ENCODE measurements at places on chromosomes 2 and 18.

GRCh38 chr18:40672590-40672989, 1282.4 kb upstream of the PIK3C3 start:
- no peak for DNase-seq

- no peak for DNase-seq
Observed at GRCh38 chr2:118865106-118865505, 17.7 kb upstream of the EN1 start.

DNA sequence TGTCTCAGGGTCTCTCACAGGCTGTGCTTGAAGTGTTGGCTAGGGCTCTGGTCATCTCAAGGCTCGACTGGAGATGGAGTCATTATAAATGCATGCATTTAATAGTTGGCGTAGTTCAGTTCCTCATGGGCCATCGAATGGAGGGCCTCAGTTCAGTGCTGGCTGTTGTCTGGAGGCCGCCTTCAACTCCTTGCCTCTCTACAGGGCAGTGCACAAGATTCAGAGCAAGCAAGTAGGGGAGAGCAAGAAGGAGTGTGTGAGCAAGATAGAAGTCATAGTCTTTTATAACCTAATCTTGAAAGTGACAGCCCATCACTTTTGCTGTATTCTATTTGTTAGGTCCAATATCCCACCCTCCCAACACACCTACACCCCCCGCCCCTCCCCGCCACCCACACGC, 137.5 kb downstream of the BABAM2 start:
- no peak for DNase-seq

GRCh38 chr2:232242316-232242715, 136.2 kb upstream of the ALPP start:
- no peak for DNase-seq

DNA sequence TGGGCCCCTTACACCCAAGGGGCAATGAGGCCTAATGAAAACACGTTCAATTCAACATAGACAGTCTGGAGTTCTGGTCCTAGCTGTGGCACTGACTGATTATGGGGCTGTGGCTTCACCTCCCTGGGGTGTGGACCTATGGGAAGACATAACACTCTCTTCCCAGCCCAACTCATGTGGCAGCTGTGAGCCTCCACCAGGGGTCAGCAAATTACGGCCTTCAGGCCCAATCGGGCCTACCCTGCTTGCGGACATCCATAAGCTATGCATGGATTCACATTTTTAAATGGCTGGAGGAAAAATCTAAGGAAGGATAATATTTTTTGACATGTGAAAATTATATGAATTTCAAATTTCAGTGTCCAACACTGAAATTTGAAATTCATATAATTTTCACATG, 101.3 kb downstream of the LOXHD1 start:
- DNase-seq = no peak

GRCh38 chr2:151774506-151774905, 40.2 kb upstream of the NEB start:
- no peak for DNase-seq

DNA sequence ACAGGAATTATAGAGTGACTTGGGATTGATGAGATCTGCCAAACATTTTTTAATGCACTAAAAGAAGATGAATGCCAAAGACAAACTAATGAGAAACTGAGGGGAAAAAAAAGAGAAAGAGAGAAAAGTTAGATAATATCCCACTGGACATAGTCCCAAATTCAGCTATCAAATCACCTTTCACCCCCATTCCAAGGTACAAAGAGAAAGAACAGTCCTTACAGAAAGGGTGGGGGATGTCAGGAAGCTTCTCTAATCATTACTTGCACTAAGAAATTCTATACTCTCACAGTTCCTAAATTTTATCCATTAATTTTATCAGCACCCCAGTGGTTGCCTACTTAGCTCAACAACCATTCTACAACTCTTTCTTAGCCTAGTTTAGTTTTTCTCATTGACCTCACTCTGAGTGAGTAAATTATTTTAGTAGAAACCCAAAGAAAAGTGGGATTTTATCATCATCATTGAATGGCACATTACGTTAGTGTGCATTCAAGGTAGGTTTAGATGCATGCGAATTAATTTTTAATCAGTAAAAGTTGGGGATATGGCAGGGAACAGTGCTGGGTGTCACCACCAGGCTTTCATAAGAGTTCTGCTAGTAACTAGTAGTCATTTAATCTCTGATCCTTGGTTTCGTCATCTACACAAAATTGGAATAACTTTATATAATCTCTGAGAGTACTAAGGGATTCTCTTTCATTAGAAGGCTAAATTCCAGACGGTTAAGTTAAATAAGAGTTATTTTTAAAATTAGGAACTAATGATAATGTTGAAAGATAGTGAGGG, 85.3 kb upstream of the CYTIP start:
- no peak for DNase-seq

DNA sequence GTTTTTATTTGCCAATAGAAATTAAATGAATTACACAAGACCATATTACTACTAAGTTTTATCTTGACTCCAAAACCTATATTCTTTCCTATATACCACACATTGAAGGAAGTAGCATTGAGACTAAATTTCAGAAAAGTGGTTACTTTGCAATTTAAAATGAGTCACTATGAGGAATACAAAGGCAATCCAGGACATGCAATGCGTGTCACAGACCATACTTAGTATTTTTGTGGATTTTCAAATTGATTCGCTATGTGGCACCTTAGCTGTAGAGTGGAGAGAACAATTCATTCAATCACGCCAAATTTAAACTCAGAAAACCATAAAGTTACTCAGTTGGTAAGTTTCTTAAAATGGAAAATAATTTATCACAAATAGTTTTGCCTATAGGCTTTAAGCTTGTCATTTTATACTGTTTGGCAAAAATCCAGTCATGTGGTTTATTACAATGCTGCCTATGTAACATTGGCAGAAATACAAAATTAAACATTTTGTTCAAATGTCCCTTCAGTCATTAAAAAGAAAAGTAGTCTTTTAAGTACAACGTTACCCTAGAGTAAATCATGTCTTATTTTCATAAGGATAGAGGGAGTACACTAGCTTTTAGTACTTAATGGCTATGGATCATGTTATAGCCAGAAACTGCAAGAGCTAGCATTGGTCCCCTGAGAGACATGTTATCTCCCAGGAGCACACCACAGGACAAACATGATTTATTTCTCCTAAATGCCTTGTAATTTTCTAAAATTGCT, 222.8 kb upstream of the CDH7 start:
- no peak for DNase-seq

DNA sequence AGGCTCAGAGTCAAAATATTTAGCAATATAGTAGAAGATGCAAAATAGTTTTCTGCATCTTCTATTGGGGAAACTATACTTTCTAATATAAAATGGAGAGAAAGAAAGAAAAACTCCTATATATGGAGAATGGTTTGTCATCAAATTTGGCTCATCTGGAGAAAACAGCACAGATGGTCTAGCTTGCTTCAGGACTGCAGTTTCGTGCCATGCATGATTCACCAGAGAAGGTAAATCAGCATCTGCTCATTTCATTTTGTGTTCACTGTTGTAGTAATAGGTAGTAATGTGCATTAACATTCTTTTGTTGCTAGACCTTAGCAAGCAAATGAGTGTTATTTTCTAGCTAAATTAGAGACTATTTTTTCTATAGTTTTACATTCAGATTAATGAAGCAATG, 179.0 kb downstream of the ASXL3 start:
- no peak for DNase-seq

DNA sequence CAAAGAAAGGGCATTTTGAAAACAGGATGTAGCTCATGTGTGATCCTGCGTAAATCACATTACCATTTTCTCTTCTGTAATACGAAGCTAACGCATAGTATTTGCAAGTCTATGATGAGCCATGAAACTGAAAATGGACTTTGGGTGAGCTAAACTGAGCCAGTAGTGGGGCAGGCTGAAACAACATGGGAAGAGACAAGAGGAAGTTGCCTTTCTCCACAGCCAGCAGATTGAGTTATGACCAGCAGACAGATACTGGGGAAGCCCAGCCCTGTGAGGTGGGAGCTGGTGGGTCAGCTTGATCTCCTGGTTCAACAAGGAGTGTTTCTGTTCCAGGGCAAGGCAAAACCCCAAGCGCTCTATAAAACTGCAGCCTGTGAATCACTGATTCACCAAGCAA, 11.8 kb downstream of the CYRIA start:
- no peak for DNase-seq

- no peak for DNase-seq
Observed at GRCh38 chr18:71986351-71987050, 557.6 kb downstream of the CBLN2 start.

- DNase-seq = no peak
Observed at GRCh38 chr2:236618370-236618769, 48.7 kb downstream of the ACKR3 start.

- no peak for DNase-seq
Observed at GRCh38 chr18:47737956-47738355, 192.5 kb downstream of the SMAD2 start.

DNA sequence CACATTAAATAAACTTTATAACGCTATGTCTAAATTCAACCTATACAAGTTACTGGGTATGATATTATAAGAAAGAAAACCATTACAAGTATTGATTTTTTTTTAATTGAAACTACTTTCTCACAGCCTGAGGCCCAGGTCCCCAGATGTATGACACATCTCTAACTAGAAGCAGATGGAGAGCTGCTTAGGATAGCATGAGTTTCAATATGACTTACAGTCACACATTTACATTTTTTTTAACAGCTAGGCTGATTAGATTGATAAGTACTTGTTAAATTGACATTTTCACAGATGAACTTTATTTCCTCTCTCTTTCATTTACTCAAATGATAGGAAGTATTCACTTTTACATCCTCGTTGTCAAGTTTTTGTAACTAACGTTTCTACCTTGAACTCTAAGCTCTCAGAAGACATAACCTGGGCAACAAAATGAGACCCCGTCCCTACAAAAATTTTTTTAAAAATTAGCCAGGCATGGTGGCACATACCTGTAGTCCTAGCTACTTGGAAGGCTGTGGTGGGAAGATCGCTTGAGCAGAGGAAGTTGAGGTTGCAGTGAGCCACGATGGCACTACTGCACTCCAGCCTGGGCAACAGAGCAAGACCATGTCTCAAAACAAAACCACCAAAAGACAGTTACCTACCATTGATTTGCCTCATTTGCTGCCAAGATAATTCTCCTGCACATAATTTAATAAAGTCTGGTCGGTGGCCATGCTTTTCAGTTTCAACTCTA, 52.4 kb downstream of the STK39 start:
- DNase-seq = no peak

GRCh38 chr2:127619877-127620705, 25.9 kb upstream of the GPR17 start:
- DNase-seq = no peak

- DNase-seq = no peak
Observed at GRCh38 chr18:36977121-36977520, 148.2 kb downstream of the KIAA1328 start.

GRCh38 chr2:7167801-7168411, 250.7 kb downstream of the RNF144A start:
- no peak for DNase-seq

DNA sequence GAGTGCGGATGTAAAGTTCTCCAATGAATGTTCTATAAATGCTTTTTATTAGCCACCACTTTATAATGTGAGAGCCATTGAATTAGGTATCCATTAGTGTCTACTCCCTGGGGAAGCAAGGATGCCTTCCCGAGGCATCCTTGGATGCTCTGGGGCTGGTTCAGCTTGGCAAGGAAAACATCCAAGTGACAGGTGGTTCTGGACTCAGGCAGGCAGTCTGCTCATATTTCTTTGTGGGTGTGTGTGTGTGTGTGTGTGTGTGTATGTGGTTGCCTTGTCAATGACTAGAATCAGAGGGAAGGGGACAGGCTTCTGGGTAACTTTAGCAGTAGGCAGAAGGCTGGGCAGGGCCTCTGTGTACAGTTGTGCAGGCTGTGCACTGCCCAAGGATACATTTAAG, 149.2 kb downstream of the TSN start:
- DNase-seq = no peak

- DNase-seq = peak; percentile 23
Observed at GRCh38 chr18:77071711-77072292, 60.8 kb downstream of the MBP start.

- no peak for DNase-seq
Observed at GRCh38 chr2:19865151-19865550, 36.6 kb downstream of the TTC32 start.

DNA sequence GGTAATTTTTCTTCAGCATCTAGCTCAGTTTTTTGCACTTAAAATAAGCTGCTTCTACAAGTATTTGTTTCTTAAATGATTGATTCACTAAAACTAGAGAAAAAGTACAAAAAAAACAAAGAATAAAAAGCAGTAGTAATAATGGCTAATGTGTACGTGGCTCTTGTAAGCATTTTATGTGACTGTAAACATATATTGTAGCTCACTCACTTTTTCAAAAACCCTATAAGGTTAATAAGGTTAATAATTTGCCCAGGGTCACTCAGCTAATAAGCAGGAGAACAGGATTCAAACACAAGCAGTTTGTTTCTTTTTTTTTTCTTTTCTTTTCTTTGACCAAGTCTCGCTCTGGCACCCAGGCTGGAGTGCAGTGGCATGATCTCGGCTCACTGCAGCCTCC, 67.5 kb downstream of the RMDN2 start:
- no peak for DNase-seq

DNA sequence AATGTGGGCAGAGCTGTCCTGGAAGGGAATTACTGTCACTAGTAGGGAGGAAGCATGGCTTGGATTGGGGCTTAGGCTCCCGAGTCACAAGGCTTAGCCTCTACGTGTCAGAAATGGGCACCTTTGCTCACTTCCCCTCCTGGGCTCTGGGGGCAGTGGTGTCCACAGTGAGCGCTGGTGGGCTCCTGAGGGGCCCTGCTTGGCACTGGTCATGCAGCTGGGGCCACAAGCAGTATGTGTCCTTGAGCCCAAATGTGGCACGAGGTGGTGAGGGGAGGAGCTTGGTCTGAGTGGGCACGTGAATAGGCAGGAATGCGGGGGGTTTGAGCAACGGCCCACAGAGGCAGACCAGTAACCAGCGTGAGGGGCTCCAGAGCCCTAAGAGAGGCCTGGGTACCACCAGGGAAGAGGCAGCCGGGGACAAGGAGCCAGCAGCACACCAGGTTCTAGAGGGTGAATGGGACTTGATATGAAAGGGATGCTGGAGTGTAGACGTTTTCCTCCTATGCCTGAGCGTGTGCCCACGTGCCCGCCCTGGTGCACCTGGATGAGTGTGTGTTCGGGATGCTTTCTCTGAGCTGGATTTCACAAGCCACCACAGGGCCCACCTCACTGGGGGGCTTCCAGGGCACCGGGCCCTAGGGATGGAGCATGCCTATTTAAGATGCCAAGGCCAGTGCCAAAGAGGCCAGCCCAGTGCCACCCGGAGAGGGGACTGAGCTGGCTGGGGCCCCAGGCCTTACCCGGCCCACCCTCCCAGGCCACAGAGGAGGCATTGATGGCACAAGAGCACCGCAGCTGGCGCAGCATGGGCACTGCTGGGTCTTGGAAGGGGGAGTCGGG, 22.8 kb upstream of the PTMA start:
- no peak for DNase-seq

GRCh38 chr2:171811245-171811628, 82.8 kb downstream of the SLC25A12 start:
- no peak for DNase-seq

Data from activated CD4-positive, CD25-positive, alpha-beta regulatory T cell (primary cell).